ENCODE measurements at places on chromosomes 3 and 15.

DNA sequence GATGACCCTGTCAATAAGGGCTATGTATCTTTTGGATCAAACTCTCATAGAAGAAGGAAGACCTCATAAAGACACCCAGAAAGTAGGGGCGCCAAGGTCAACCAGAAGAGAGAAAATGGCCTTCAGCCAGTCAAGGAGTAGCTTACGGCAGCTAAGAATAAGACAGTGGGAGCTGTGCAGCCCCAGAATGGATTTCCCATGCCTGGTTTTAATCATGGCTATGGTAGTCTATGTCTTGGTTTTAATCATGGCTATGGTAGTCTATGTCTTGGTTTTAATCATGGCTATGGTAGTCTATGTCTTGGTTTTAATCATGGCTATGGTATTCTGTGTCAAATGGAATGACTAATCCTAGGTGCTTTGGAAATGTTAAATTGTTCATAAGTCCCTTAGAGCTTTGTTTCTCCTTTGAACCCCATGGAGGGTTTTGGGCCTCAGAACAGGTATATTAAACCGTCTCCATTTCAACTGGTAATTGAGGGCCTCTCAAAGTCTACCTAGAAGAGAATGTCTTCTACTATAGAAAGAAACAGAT is 742.0 kb upstream of the CFAP20DC start:
- DNase-seq: no peak

- DNase-seq: no peak
Measured at GRCh38 chr3:18837137-18837755, 311.1 kb upstream of the KCNH8 start.

DNA sequence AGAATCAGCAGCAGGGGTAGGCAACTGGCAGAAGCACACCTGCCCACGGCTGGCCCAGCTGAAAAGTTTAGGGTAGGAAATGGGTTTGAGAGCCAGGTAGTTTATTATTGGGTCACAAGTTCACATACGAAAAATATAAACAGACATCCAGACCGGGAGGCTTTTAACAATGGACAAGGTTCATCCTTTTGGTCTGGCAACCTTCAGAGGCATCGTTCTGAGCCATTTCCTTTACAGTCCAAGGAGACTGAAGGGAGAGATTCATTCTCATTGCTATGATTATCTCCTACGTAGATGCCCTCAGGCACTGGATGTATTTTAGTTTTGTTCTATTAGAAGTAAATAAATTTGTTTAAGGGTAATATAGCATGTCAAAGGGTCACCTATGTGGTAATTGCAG is 248.0 kb upstream of the THBS1 start:
- DNase-seq: no peak

- DNase-seq: no peak
Measured at GRCh38 chr3:137103739-137104138, 146.0 kb downstream of the IL20RB start.

- DNase-seq: no peak
Measured at GRCh38 chr3:135755330-135756105, 210.0 kb upstream of the PPP2R3A start.

DNA sequence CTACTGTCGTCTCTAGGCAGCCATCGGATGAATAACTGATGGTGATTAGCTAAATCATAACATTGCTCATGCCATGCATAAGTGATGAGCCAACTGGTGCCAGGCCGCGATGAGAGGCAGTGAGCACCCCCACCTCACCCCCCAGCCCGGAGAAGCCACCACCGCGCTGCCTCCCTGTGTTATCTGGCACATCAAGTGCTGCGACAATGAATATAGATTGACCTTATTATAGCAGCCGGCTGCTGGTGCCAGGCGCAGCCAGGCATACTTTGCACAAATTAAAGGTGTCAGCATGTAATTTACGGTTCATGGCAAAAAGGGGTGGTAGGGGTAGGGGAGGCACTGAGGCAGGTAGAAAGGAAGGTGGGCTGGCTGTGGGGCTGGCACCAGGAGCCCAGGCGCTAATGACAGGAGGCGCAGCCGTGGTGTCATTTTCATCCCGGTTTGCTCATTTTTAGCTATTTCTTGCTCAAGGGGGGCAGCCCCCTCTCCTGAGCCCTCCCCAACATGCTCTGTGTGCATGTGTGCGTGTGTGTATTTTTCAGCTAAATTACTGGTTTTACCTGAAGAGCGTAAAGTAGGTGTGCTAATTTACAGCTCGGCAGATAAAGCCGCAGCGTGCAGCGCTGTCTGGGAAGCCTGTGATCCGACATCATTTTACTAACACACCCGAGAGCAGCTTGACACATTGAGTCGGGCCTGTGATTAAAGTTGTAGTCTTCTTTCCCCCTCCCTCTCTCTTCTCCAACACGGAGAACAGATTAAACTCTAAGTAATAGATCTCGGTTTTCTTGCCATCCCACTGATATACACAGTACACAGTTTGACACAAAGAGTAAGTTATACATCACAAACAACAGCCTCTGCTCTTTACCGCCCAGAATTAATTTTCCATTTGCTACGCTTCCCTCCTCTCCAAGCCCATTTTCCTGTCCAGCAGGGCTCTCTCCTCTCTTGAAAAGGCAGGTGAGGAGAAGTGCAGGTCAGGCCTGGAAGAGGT is 212.3 kb downstream of the RPLP1 start:
- DNase-seq: no peak
